Activated CD8-positive, alpha-beta memory T cell treated with anti-CD3 and anti-CD28 coated beads for 1 hour (primary cell): ENCODE measurements at places on chromosomes 4 and X.

GRCh38 chr4:180449395-180449956, 1793.7 kb upstream of the TENM3 start:
- DNase-seq = no peak

- DNase-seq = no peak
Observed at GRCh38 chr4:168587411-168588125, 90.7 kb downstream of the PALLD start.

- DNase-seq = no peak
Observed at GRCh38 chr4:48403358-48403757, 62.0 kb downstream of the SLAIN2 start.

GRCh38 chr4:84384801-84385200, 114.3 kb downstream of the NKX6-1 start:
- no peak for DNase-seq

- no peak for DNase-seq
Observed at GRCh38 chr4:148749403-148749802, 307.2 kb upstream of the NR3C2 start.

DNA sequence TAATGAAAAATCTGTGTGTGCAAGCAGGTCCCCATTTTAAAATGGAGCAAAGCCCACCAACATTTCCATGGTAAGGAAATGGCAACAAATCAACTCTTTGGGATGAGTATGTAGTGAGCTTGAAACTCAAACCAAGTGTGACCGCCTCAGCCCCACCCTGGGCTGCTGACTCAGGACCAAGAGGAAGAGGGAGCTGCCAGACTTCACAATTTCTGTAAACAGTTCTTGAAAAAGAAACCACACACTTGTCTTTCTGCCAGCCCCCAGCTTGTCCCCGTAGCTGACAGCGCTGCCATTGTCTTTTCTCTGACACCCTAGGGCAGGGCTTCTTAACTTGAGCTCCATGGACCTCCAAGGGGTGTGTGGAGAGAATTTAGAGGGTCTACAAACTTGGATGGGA, 10.3 kb downstream of the RTL5 start:
- no peak for DNase-seq

- DNase-seq = no peak
Observed at GRCh38 chrX:109624641-109625616, at the start of gene KCNE5. KCNE5 (minus strand) TSS chrX:109625172; CDS start chrX:109625020, 152 bp downstream.

GRCh38 chrX:154419688-154420401, 8.5 kb downstream of the TAFAZZIN start:
- no peak for DNase-seq

GRCh38 chr4:133440404-133440803, 291.3 kb downstream of the PCDH10 start:
- DNase-seq = no peak
